ENCODE measurements at places on chromosomes 12 and 14.

DNA sequence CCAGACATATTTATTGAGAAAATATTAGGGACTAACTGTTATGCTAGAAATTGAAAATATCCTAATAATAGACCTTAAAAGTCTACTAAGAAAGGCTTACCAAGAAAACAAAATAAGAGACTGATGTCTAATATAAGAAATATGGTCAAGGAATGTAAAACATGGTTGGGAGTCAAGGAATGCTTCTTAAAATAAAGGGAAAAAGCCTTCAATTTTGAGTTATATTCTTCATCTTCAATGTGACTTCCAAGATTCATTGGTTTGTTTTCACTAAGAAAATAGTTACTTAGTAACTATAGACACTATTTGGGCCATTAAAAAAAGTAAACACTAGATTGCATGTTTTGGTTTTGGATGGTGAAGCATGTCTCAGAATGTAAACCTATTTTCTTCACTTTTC is 88.1 kb upstream of the ETV6 start:
- no peaks in the 10 kb centered on the region for H3K27me3 ChIP-seq
- H3K27ac ChIP-seq: no peak overlapping the region
- DNase-seq: no peak
- no peaks in the 10 kb centered on the region for H3K36me3 ChIP-seq

DNA sequence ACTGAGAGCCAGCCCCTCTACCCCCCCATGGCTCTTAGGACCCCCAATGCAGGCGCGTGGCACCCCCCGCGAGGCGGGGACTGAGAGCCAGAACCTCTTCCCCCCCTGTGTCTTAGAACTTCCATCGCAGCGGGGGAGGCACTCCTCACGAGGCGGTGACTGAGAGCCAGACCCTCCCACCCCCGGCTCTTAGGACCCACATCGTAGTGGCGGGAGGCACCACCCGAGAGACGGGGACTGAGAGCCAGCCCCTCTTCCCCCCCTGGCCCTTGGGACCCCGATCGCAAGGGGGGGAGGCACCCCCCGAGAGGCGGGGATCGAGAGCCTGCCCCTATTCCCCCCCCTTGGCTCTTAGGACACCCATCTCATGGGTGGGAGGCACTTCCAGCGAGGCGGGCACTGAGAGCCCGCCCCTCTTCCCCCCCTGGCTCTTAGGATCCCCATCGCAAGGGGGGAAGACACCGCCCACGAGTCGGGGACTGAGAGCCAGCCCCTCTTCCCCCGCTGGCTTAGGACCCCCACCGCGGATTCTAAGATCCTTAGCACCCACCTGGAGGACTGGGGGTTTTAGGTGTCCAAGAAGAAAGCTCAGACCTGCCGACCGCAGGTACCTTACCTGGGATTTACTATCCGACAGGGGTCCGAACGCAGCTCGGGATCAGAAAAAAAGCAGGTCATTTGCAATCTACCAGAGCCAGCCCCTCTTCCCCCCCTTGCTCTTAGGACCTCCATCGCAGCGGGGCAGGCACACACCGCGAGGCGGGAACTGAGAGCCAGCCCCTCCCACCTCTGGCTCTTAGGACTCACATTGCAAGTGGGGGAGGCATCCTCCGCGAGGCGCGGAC is 44.9 kb downstream of the DDX11 start:
- H3K36me3 ChIP-seq: no peaks in the 10 kb centered on the region
- H3K27me3 ChIP-seq: peaks cover 39% of the 10 kb centered on the region
- DNase-seq: no peak
- H3K27ac ChIP-seq: no peak overlapping the region
- peak overlapping the region; percentile 32 for H3K4me3 ChIP-seq

DNA sequence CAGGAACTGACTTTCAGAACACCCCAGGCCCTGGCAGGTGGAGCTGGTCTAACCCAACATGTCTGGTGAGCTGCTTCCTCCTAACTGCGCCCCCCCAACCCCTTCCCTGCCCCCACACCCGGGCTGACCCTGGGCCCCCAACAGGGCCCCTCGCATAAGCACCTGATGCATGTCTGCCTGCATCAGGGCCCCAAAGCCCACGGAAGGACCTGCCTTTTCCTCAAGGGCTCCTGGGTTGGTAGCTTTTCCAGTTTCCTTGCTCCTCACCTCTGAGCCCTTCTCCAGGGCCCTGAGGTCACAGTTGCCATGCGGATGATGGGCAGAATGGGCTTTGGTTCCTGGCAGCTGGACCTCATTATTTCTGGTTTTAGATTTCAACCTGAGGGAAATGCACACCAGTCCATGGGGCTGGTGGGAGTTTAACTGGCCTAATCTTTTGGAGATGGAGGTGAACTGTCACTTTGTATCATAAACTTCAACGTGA is 18.5 kb downstream of the TESC start:
- no peak overlapping the region for H3K27ac ChIP-seq
- DNase-seq: no peak
- H3K27me3 ChIP-seq: no peaks in the 10 kb centered on the region
- H3K4me3 ChIP-seq: no peak overlapping the region

- no peak overlapping the region for H3K4me3 ChIP-seq
- H3K27ac ChIP-seq: no peak overlapping the region
- DNase-seq: no peak
- no peaks in the 10 kb centered on the region for H3K4me1 ChIP-seq
- no peaks in the 10 kb centered on the region for H3K36me3 ChIP-seq
Measured at GRCh38 chr12:105445649-105446048, 115.2 kb downstream of the C12orf75 start.

- peaks cover 12% of the 10 kb centered on the region for H3K4me1 ChIP-seq
- no peaks in the 10 kb centered on the region for H3K36me3 ChIP-seq
- H3K27me3 ChIP-seq: no peaks in the 10 kb centered on the region
- H3K4me3 ChIP-seq: peak overlapping the region; percentile 36
Measured at GRCh38 chr14:93970965-93971634, 5.3 kb downstream of the ASB2 start.

- H3K36me3 ChIP-seq: no peaks in the 10 kb centered on the region
- H3K4me3 ChIP-seq: peak overlapping the region; percentile 57
- peak; percentile 31 for DNase-seq
- H3K4me1 ChIP-seq: peaks cover 23% of the 10 kb centered on the region
- H3K27ac ChIP-seq: peak overlapping the region; percentile 95
Measured at GRCh38 chr12:48198672-48198971, 4.5 kb downstream of the OR10AD1 start.

DNA sequence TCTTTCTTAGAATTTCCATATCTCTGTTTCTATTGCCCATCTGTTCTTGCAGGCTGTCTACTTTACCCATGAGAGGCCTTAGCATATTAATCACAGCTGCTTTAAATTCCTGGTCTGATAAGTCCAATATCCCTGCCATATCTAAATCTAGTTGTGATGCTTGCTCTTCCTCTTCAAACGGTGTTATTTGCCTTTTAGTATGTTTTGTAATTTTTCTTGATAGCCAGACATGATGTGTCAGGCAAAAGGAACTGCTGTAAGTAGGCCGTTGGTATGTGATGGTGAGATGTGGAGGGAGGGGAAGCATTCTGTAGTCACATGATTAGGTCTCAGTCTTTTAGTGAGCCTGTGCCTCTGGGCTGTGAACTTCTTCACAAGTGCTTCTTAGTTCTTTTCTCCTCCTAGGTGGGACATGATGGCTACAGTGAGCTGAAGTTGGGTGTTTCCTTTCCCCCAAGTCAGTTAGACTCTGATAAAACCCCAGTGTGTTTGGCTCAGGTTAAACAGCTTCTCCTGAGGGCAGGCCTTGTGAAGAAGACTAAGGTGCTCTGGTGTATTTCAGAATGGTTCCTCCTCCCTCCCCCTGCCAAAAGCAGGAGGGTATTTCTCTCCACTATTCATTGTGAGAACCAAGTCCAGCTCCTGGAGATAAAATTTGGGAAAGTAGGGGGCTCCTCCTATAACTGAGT is 195.9 kb upstream of the PARP11 start:
- H3K27me3 ChIP-seq: no peaks in the 10 kb centered on the region
- no peaks in the 10 kb centered on the region for H3K4me1 ChIP-seq
- no peak for DNase-seq
- H3K4me3 ChIP-seq: no peak overlapping the region

DNA sequence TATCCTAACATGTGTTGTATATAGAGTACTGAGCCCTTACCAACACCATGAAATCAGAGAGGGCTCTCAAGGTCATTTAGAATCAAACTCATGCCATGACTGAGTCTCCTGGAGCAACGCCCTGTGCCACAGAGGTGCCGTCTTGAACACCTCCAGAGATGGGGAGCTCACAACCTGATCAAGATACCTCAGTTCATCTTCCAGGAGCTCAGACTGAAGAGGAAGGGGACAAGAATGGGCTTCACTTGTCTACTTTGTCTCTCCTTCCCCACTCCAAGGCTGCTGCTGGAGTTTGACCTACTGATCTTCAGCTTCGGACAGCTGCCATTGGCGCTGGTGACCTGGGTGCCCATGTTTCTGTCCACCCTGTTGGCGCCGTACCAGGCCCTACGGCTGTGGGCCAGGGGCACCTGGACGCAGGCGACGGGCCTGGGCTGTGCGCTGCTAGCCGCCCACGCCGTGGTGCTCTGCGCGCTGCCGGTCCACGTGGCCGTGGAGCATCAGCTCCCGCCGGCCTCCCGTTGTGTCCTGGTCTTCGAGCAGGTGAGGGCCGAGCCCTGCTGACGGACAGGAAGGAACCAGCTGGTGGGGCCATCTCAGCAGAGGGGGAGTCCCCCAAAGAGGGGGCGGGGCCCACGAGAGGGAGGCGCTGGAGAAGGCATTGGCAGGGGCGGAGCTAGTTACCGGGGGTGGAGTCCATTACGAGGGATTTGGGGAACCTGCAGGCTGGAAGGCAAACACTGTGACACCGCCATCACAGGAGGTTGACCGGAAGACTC is 12.0 kb downstream of the SOAT2 start:
- DNase-seq: no peak
- H3K36me3 ChIP-seq: no peaks in the 10 kb centered on the region
- no peaks in the 10 kb centered on the region for H3K27me3 ChIP-seq
- H3K27ac ChIP-seq: no peak overlapping the region
- H3K4me3 ChIP-seq: no peak overlapping the region

- no peak for DNase-seq
- no peaks in the 10 kb centered on the region for H3K4me1 ChIP-seq
- no peak overlapping the region for H3K4me3 ChIP-seq
Measured at GRCh38 chr14:51298895-51299294, 58.8 kb downstream of the TMX1 start.

GRCh38 chr12:46271863-46272262 is 3.0 kb upstream of the SLC38A1 start:
- no peaks in the 10 kb centered on the region for H3K4me1 ChIP-seq
- H3K27me3 ChIP-seq: no peaks in the 10 kb centered on the region
- H3K36me3 ChIP-seq: no peaks in the 10 kb centered on the region

- no peaks in the 10 kb centered on the region for H3K27me3 ChIP-seq
- H3K36me3 ChIP-seq: no peaks in the 10 kb centered on the region
- no peak for DNase-seq
- H3K4me1 ChIP-seq: peaks cover 4% of the 10 kb centered on the region
- H3K27ac ChIP-seq: no peak overlapping the region
Measured at GRCh38 chr14:33120341-33120740, 181.7 kb downstream of the NPAS3 start.

DNA sequence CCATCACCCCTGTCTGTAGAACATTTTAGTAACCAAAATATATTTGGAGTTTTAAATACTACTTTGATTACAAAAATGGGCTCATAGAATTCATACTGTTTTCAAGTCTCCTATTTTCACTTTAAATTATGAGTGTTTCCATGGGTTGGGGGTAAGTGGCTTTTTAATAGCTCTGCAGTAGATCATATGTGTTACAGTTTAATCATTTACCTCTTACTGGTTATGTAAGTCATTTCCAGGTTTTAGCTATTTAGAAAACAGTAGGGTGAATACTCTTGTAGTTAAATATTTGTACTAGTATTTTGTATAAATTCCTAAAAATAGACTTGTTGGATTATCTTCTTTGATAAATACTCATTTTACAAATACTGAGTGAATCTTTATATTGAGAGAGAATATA is 8.2 kb downstream of the PCNX1 start:
- no peak for DNase-seq
- H3K36me3 ChIP-seq: no peaks in the 10 kb centered on the region
- H3K4me3 ChIP-seq: no peak overlapping the region

DNA sequence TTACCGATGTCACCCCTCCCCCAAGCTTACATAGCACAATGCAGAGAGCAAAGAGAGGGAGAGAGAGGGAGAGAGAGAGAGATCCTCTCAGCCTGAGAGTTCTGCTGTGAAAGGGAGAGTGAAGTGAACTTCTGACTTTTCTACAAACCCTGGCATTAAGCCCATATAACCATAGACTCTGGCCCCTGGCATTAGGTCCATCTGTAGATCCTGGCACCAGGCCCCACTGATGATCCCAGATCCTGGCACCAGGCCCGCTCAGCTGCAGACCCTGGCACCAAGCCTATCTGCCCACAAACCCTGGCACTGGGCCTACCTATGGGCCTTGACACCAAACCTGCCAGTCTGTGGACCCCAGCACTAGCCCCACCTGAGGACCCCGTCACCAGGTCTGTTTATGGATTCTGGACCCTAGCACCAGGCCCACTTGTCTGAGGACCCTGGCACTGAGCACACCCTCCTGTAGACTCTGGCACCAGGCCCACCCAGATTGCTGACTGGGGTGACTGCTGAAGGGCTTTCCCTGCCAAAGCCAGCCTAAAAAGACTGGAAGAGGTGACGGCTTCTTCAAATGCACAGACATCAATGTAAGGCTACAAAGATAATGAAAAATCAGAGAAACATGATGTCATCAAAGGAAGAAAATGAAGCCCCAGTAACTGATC is 14.5 kb upstream of the KRT83 start:
- no peaks in the 10 kb centered on the region for H3K4me1 ChIP-seq
- no peaks in the 10 kb centered on the region for H3K36me3 ChIP-seq

GRCh38 chr14:71465316-71465715 is 466.9 kb upstream of the RGS6 start:
- no peak for DNase-seq
- H3K27me3 ChIP-seq: no peaks in the 10 kb centered on the region
- no peak overlapping the region for H3K27ac ChIP-seq
- no peaks in the 10 kb centered on the region for H3K36me3 ChIP-seq
- H3K4me1 ChIP-seq: no peaks in the 10 kb centered on the region
- no peak overlapping the region for H3K4me3 ChIP-seq

DNA sequence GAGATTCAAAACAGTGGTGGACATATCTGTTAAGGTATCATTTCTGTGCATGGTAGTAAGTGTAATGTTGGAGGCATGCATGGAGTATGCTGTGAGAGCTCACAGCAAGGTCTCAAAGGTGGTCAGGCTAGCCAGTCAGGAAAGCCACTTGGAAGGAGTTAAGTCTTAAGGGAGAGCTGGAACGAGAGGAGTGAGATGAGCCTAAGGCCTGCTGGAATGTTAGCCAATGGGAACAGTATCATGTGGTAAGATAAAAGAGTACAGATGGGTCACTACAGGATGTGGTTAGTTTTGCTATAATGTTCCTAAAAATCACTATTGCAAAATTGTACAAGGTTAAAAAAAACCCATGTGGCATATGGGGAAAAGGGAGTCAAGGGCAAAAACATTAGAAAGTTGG is 311.7 kb upstream of the E2F7 start:
- H3K4me3 ChIP-seq: no peak overlapping the region
- no peak overlapping the region for H3K27ac ChIP-seq
- H3K4me1 ChIP-seq: no peaks in the 10 kb centered on the region
- no peaks in the 10 kb centered on the region for H3K27me3 ChIP-seq
- DNase-seq: no peak

GRCh38 chr12:119423285-119423684 is 88.8 kb downstream of the CCDC60 start:
- no peak overlapping the region for H3K27ac ChIP-seq
- no peaks in the 10 kb centered on the region for H3K4me1 ChIP-seq
- no peak overlapping the region for H3K4me3 ChIP-seq
- H3K36me3 ChIP-seq: no peaks in the 10 kb centered on the region
- DNase-seq: no peak

Measured in transverse colon (tissue), 4 donors.